ENCODE measurements at places on chromosomes 4 and X.
A peak's percentile ranks its signal among the peaks of the same experiment; 100 is the strongest.

DNA sequence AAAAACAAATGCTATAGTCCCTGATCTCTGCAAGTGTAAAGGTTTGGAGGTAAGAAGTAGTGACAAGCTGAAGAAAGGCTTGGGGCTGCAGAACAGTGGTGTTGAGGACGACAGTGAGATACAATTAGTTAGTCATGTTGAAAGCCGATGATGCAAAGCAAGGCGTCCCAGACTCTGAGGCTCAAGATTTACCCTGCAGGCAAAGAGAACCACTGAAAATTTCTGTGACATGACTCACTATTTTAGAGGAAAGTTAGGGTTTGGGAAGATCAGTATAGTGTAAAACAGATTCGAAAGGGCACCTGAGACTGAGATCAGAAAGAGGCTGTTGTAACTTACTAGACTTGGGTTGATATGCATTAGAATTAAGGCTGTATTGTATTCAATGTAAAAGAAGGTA, 281.3 kb upstream of the FTHL17 start:
- DNase-seq = peak; percentile 83

DNA sequence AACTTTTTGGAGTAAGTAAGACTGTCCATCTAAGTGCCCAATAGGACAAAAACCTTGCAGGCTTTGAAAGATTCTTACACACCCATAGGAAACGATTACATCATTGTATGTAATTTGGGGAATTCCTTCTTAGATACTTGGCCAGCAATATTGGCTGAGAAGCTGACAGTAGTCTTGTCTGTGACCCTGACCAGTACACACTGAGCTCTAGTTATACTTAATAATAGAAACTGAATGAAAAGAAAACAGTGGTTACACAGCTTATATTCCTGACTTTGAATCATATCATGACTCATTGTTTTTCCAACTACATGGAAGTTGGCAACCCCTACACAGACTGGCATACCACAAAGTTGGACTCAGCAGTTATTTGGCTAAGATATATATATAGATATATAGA, 7.1 kb upstream of the TLR2 start:
- DNase-seq = peak; percentile 97

- DNase-seq = no peak
Observed at GRCh38 chr4:125796138-125796537, 481.4 kb downstream of the FAT4 start.

- no peak for DNase-seq
Observed at GRCh38 chr4:163280703-163281519, 51.5 kb downstream of the NPY1R start.

- DNase-seq = no peak
Observed at GRCh38 chr4:114209584-114209983, 230.1 kb upstream of the ARSJ start.

All from mammary epithelial cell (primary cell).